Left ventricle myocardium inferior (tissue), 1 donor: ENCODE measurements at places on chromosomes 6 and 20. TPM values are rescaled to one million over a fixed set of nuclear protein-coding genes. Genes with fewer than 3 reads are reported as not detected.

The PI16 gene
- total RNA-seq: 25.9 TPM

The CST2 gene
- total RNA-seq: not detected

The RAMACL gene
- 0.77 TPM for total RNA-seq

GRCh38 chr6:17271628-17272027 is 9.5 kb upstream of the RBM24 start:
- peaks cover 24% of the 10 kb centered on the region for H3K4me1 ChIP-seq
- no peak overlapping the region for H3K4me3 ChIP-seq
- peak overlapping the region; percentile 96 for H3K27ac ChIP-seq
- DNase-seq: no peak

DNA sequence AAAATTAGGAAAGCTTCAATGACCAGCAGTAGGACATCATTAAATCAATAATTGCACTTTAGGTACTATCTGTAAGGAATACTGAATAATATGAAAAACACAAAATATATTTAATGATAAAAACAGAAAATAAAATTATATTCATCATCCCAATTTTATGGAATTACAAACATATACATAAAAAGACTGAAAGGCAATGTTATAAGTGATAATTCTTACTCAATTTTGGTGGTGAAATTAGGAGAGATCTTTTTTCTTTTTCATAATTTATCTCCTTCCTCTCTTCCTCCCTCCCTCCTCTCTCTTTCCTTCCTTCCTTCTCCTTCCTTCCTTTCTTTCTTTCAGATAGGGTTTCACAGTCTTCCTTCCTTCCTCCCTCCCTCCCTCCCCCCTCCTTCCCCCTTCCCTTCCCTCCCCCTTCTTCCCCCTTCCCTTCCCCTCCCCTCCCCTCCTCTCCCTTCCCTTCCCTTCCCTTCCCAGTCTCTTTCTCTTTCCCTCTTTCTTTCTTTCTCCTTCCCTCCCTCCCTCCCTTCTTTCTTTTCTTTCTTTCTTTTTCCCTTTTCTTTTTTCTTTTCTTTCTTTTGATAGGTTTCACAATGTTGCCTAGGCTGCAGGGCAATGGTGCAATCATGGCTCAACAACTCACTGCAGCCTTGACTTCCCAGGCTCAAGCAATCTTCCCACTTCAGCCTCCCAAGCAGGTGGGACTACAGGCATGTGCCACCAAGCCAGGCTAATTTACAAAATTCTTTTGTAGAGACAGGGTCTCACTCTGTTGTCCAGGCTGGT is 36.8 kb downstream of the RSPH3 start:
- no peak for DNase-seq
- no peak overlapping the region for H3K27ac ChIP-seq
- H3K36me3 ChIP-seq: no peaks in the 10 kb centered on the region
- H3K4me1 ChIP-seq: no peaks in the 10 kb centered on the region

- no peaks in the 10 kb centered on the region for H3K4me1 ChIP-seq
- DNase-seq: no peak
- H3K27me3 ChIP-seq: peaks cover 52% of the 10 kb centered on the region
- H3K4me3 ChIP-seq: no peak overlapping the region
- H3K27ac ChIP-seq: no peak overlapping the region
- H3K36me3 ChIP-seq: no peaks in the 10 kb centered on the region
Measured at GRCh38 chr6:1287103-1287591, 24.8 kb upstream of the FOXQ1 start.
